Sigmoid colon (tissue), 7 donors: ENCODE measurements at places on chromosomes 5 and 9. TPM values are rescaled to one million over a fixed set of nuclear protein-coding genes. Genes with fewer than 3 reads are reported as not detected.
A peak's percentile ranks its signal among the peaks of the same experiment; 100 is the strongest.

- DNase-seq = no peak
Observed at GRCh38 chr5:175517824-175518450, 39.6 kb downstream of the SFXN1 start.

DNA sequence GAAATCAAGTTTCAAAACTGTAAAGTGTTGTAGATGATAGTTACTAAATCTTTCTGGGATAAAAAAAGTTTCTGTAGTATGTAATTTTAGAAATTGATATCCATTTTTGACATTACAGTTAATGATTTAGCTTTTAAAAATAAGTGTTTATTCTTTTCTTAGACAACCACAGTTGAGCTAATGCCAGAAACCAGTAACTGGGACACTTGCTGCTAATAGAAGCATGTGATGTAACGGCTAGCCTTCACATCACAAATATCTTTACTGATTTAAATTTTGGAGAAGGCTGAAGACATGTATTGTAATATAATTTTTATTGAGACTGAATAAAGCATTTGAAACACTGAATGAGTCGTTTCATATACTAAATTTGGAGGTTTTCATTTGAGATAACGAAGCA is 18.8 kb downstream of the CSNK1G3 start:
- no peak for DNase-seq

- DNase-seq = peak; percentile 56
Observed at GRCh38 chr5:180606215-180606785, 15.0 kb upstream of the SCGB3A1 start.

GRCh38 chr9:93129691-93130500 is 4.2 kb downstream of the NINJ1 start:
- DNase-seq = peak; percentile 88

DNA sequence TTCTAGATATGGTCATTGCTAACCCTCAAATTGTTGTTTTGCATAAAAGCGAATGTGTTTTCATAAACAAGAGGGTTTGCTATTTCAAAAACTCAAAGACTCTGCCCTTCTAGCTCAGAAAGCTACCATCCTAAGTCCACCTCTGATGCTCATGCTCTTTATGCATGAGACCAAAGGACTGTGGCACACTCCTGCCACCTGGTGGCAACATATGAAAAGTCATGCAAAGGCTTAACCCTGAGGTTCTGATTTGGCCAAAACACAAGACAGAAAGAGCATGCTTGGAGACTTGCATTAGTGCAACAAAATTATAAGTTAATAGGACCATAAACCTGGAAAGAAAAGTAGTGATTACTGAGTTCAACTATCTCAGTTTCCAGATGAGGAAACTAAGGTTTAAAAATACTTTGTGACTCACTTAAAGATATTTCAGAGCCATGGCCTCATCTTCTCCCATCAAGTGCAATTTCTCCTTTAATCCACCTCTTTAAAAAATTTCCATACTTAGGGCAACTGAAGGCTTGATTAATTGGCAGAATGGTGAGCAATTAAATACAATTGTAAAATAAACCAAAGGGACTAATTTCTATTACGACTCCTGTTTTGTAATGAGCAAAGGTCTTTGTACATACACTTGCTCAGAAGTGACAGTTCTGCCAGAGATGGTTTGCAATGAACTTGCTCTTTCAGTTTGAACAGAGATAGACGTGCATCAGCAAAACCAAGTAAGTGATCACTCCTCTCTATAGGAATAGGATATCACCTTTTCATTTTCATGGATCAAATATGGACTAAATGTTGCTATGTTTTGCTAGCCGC is 110.7 kb upstream of the RAD23B start:
- peak; percentile 84 for DNase-seq

- no peak for DNase-seq
Observed at GRCh38 chr9:95037789-95038521, 279.6 kb downstream of the FANCC start.

- DNase-seq = no peak
Observed at GRCh38 chr5:42507451-42508097, 84.3 kb downstream of the GHR start.

- DNase-seq = no peak
Observed at GRCh38 chr5:168989731-168990505, 311.0 kb downstream of the SLIT3 start.

The MEGF10 gene
- total RNA-seq = 1.2 TPM

The PCDHB2 gene
- 5.7 TPM for total RNA-seq
